Fibroblast of skin of left quadriceps (primary cell): ENCODE measurements at places on chromosomes 2 and 18.

- peak; percentile 48 for DNase-seq
Measured at GRCh38 chr2:11342551-11343367, 1.7 kb downstream of the ROCK2 start.

- peak; percentile 4 for DNase-seq
Measured at GRCh38 chr2:211132573-211132972, 576.2 kb downstream of the CPS1 start.

- peak; percentile 18 for DNase-seq
Measured at GRCh38 chr18:75544051-75544481, 116.6 kb upstream of the SMIM21 start.

DNA sequence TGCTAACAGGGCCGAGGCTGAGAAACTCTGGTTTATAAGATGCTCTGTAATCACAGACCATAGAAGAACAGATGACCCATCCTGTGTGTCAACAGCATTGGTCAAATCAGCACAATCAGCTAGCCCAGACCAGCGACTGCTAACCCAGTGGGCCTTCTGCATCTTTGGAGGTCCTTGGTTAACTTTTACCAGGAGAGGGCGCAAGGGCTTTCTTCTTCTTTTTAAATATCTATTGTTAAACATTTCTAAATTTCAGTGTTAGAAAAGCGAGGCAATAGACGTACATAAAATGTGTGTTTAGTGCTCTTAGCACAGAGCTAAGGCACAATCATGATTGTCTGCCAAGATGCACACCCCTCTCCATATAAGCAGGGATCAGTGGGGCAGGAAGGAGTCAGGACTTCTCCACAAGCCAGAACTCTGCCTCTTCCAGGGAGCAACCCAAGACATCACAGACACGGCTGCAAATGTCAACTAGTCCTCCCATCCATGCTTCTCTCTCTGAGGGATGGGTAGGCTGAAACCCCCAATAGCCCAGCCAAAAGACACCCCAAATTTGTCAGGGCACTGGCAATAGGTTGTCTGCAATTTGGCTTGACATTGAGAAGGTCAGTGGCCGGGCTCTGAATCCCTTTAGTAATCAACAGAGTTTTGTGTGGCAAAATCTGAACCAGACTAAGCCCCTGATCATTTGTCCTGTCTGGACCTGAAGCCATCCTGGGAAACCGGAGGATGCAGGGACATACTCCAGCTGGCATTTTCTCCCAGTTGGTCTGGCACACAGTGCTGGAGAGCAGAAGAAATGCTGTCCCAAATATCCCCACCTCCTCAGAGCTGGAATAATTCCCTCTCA, 188.2 kb downstream of the BCL2 start:
- DNase-seq, result no peak

- no peak for DNase-seq
Measured at GRCh38 chr2:11746807-11747459, 501 bp downstream of the LPIN1 start.

- peak; percentile 11 for DNase-seq
Measured at GRCh38 chr2:219331560-219332213, 857 bp downstream of the RESP18 start.

DNA sequence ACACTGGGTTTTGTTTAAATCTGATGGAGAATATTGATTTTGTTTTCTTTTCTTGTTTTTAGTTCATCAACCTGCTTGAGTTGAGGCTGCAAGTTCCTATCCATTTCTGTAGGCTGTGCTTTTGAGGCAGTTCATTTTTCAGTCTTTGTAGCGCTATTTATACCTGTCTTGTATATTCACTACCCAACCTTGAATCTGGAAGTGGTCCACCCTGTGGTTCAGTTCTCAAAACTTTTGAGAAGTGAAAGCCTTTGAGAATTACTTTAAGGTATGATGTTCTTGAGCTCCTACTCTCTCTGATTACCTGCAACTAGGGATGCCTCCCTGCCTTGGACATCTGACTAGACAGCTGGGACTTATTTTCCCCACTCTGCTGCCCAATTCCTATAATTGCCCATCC, 53.5 kb upstream of the KCNE4 start:
- DNase-seq, result no peak

DNA sequence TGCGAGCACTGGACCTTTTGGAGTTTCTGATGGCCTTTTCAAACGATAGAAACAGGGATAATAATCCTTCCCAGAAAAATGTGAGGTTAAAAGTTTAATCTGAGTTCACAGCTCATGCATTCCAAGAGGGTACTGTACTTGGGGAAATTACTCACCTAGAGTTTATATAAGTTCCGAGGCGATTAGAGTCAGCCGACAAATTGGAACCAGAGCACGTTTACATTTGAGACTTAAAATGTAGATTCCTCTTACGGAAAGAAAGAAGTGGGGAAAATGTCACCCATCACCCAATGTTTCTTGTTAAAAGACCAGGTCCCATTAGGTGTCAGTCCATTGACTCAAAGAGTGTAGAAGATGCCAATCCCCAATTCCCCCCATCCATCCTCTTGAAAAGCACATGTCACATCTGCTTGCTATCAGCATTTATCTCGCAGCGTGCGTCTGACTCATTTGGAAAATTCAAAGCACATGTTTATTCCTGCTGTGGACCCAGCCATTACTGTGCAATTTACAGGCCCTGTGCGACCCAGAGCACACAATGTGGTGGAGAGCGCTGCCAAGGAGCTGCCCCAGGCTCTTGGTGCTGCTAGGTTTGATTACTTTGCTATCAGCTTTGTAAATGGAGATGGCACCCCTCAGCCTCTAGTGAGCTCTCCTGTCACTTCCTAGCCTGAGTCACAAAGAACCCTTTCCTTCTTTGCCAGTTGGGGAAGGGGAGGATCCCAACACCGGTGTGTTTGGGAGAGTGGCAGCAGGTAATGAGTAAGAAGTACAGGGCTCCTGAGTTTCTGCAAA, 104.8 kb downstream of the COLEC12 start:
- peak; percentile 92 for DNase-seq
